ENCODE measurements at places on chromosomes 7 and 10.

DNA sequence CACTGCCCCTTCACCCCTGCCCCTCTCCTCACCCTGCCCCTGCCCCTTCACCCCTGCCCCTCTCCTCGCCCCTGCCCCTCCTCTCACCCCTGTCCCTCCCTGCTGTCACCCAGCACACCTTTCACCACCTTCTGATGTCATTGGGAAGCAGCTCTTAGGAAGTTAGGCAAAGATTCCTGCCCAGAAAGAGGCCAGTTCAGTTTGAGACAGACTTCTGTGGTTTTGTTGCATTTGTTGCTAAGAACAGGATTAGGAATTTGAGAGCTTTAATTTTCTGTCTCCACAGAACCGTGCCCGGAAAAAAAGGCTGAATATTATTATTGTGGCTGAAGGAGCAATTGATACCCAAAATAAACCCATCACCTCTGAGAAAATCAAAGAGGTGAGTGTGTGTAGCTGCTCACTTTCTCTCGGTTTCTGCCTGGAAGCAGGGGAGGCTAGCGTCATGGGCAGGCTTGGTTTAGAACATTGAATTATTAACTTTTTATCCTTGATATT, 39.6 kb downstream of the PFKP start:
- no peak for ATAC-seq
- H3K27me3 ChIP-seq, result no peaks in the 10 kb centered on the region
- H3K4me3 ChIP-seq, result no peak overlapping the region
- H3K27ac ChIP-seq, result no peak overlapping the region
- H3K4me1 ChIP-seq, result peaks cover 15% of the 10 kb centered on the region

GRCh38 chr7:5533821-5534367, 110.3 kb upstream of the TNRC18 start:
- peaks cover 48% of the 10 kb centered on the region for H3K4me1 ChIP-seq
- ATAC-seq, result no peak
- H3K36me3 ChIP-seq, result peaks cover 8% of the 10 kb centered on the region
- H3K4me3 ChIP-seq, result no peak overlapping the region
- H3K27me3 ChIP-seq, result no peaks in the 10 kb centered on the region

- no peaks in the 10 kb centered on the region for H3K4me1 ChIP-seq
- peaks cover 17% of the 10 kb centered on the region for H3K27me3 ChIP-seq
- ATAC-seq, result no peak
Measured at GRCh38 chr7:137628216-137628615, 218.6 kb downstream of the DGKI start.

- no peak overlapping the region for H3K4me3 ChIP-seq
- H3K27ac ChIP-seq, result no peak overlapping the region
- peak; percentile 61 for ATAC-seq
- H3K36me3 ChIP-seq, result no peaks in the 10 kb centered on the region
Measured at GRCh38 chr7:94649450-94649849, 6.5 kb downstream of the SGCE start.

DNA sequence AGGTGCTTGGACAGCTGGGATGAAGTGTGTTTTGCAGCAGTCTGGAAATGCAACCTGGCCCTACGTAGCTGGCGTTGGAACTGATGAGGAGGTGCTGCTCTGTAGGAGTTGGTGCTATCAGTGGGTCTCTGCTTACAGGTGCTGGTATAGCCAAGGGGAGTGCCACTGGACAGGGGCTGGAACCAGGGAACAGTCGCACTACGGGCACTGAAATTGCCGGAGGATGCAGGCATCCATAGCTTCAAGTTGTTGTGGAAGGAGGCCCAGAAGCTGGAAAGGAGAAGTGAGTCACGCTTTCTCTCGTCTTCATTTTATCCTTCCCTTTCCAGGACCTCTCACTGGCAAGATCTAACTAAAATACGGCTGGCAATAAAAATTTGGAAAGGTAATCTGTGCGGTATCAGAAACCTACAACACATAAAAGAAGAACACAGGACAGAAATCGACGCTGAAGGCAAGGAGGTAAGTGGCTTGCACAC, 25.8 kb downstream of the MACC1 start:
- H3K36me3 ChIP-seq, result peaks cover 33% of the 10 kb centered on the region
- H3K27ac ChIP-seq, result peak overlapping the region; percentile 57
- H3K27me3 ChIP-seq, result no peaks in the 10 kb centered on the region
- ATAC-seq, result no peak
